ENCODE measurements at places on chromosomes 6 and 20. TPM values are rescaled to one million over a fixed set of nuclear protein-coding genes. Genes with fewer than 3 reads are reported as not detected.

Gene RFX6
- 0.11 TPM for total RNA-seq

Gene EPPIN
- 0.23 TPM for total RNA-seq

Gene MUCL3
- 0.21 TPM for total RNA-seq

Gene CST5
- total RNA-seq, result not detected

Gene C20orf204
- 2.1 TPM for total RNA-seq

Gene MACROD2
- 3.5 TPM for total RNA-seq

GRCh38 chr6:23656255-23657194 is 469.5 kb upstream of the NRSN1 start:
- H3K4me1 ChIP-seq, result peaks cover 20% of the 10 kb centered on the region
- DNase-seq, result no peak
- H3K36me3 ChIP-seq, result no peaks in the 10 kb centered on the region
- no peaks in the 10 kb centered on the region for H3K27me3 ChIP-seq
- H3K4me3 ChIP-seq, result no peak overlapping the region
- no peak overlapping the region for H3K27ac ChIP-seq

- DNase-seq, result no peak
- peaks cover 3% of the 10 kb centered on the region for H3K4me1 ChIP-seq
- H3K36me3 ChIP-seq, result 0 out of 2 replicates have a peak, but pooled peaks cover 2% of the 10 kb centered on the region
- no peak overlapping the region for H3K4me3 ChIP-seq
These were observed 12.8 kb downstream of the ME1 start for GRCh38 chr6:83417880-83418663.

- no peaks in the 10 kb centered on the region for H3K36me3 ChIP-seq
- H3K4me3 ChIP-seq, result no peak overlapping the region
- no peaks in the 10 kb centered on the region for H3K27me3 ChIP-seq
- H3K27ac ChIP-seq, result no peak overlapping the region
- no peak for DNase-seq
These were observed 182.5 kb downstream of the GMPR start for GRCh38 chr6:16420715-16421461.

DNA sequence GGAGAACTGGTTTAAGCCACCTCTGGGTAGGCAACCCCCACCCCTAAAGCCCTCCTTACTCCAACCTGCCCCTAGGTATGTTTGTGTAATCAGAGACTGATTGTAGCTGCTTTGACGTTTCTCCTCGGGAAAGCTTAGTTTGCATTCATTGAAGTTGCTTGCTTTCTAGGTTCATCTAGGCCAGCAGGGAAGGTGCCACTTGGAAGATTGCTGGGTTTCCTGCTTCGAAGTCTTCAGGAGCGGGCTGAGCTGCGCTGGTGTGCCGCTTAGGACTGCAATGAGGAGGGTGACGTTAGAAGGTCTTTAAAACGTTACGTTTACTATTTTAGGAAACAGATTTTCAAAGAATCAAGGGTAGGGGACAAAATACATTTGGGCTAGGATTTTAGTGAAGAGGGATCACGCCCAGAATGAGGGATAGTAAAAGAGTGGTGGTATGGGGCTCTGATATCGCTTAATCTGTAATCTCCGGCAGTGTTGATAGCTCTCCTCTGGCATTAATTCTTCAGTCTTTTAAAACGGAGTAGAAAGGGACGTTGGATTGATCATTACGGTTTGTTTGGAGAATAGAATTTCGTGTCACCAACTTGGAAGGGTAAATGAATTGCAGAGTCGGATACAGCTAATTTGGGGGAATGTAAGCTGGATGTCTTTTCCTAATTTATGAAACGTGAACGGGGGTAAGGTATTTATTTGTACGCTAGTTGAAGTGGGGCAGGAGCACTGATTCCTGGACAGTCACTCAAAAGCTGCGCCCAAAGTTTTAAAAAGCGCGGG is 92.6 kb upstream of the PRDM1 start:
- no peak overlapping the region for H3K27ac ChIP-seq
- H3K27me3 ChIP-seq, result peaks cover 100% of the 10 kb centered on the region

DNA sequence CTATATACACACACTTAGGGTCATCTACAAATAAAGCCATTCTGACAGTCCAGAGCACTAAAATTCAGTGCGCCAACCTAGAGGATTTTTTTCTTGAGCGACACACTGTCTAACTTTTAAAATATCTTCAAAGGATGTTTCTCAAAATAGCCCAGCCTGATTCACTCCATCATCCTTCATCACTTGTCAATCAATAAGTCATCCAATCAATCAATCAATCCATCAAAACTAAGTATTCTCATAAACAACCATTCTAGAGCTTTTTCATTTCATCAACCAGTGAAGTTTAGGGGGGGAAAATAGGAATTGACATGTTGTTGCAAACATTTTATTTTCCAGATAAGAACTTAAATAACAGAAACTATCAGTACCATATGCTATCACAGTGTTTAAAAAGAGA is 183.2 kb downstream of the HDGFL1 start:
- no peaks in the 10 kb centered on the region for H3K36me3 ChIP-seq
- H3K27ac ChIP-seq, result no peak overlapping the region
- no peaks in the 10 kb centered on the region for H3K27me3 ChIP-seq
- DNase-seq, result no peak

DNA sequence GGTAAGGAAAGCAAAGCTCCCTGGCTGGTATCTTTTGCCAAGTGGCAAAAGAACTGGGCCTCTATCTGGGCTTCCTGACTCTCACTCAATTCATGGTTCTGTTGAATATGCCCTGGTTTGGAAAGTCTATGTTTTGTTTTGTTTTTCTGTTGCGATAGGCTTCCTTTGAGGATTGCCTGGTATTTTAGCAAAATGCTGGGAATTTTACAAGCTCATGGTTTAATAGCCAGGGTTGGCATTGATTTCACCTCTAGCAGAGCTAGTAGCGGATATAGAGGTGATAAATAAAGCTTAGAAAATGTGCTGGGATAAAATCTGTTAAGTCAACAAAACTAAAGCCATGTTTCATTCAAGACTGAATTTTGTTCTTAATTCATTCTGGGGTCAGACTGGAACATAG is 109.9 kb downstream of the RNF144B start:
- DNase-seq, result no peak
- 0 out of 2 replicates have a peak, but pooled peaks cover 3% of the 10 kb centered on the region for H3K4me1 ChIP-seq
- H3K27me3 ChIP-seq, result no peaks in the 10 kb centered on the region
- no peak overlapping the region for H3K27ac ChIP-seq
- no peak overlapping the region for H3K4me3 ChIP-seq
- H3K36me3 ChIP-seq, result no peaks in the 10 kb centered on the region

DNA sequence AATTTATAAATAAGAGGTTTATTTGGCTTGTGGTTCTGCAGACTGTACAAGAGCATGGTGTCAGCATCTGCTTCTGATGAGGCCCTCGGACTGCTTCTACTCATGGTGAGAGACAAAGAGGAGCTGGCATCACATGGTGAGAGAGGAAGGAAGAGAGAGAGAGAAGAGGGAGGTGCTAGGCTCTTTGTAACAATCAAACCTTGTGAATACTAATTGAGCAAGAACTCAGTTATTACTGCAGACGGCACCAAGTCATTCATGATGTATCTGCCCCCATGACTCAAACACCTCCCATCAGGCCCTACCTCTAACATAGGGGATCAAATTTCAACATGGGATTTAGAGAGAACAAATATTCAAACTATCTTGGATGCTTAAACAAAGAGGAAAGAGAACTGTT is 6.3 kb upstream of the SIRPG start:
- H3K27me3 ChIP-seq, result peaks cover 6% of the 10 kb centered on the region
- H3K4me3 ChIP-seq, result no peak overlapping the region
- H3K27ac ChIP-seq, result no peak overlapping the region
- H3K4me1 ChIP-seq, result peaks cover 9% of the 10 kb centered on the region

GRCh38 chr6:162119341-162119740 is 608.2 kb downstream of the PRKN start:
- no peak overlapping the region for H3K4me3 ChIP-seq
- peaks cover 5% of the 10 kb centered on the region for H3K4me1 ChIP-seq
- no peak overlapping the region for H3K27ac ChIP-seq
- DNase-seq, result no peak
- H3K27me3 ChIP-seq, result no peaks in the 10 kb centered on the region

DNA sequence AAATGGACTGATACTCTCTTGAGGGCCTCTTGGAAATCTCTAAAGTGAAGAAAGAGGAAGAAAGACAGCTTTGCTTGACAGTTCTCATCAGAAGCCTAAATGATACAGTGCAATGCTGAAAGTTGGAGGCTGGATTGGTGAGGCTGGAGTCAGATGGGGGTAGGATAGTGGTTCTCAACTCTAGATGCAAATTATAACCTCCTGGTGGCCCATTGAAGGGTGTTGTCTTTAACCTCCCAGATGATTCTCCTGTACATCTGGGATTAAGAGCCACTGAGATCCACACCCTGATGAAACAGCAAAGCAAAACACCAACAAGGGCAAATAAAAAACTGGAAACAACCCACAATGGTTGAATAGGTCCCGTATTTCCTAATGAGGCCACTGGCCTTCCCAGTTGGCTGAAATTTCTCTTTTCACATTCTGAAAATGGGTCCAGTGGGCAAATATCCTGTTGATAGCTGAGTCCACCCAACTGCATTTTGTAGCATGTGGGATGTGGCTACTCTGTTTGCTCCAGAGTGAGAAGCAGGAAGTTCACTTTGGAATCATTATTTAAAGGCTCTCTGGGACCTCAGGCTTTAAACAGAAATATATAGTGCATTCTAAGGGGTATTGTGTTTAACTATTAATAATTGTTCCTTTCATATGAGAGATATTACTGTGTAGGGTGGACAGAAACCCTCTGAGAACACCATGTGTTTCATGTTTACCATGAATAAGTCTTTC is 208.1 kb downstream of the SOX4 start:
- H3K27me3 ChIP-seq, result no peaks in the 10 kb centered on the region
- H3K36me3 ChIP-seq, result peaks cover 33% of the 10 kb centered on the region
- H3K27ac ChIP-seq, result no peak overlapping the region
- no peak for DNase-seq
- H3K4me1 ChIP-seq, result peaks cover 38% of the 10 kb centered on the region

DNA sequence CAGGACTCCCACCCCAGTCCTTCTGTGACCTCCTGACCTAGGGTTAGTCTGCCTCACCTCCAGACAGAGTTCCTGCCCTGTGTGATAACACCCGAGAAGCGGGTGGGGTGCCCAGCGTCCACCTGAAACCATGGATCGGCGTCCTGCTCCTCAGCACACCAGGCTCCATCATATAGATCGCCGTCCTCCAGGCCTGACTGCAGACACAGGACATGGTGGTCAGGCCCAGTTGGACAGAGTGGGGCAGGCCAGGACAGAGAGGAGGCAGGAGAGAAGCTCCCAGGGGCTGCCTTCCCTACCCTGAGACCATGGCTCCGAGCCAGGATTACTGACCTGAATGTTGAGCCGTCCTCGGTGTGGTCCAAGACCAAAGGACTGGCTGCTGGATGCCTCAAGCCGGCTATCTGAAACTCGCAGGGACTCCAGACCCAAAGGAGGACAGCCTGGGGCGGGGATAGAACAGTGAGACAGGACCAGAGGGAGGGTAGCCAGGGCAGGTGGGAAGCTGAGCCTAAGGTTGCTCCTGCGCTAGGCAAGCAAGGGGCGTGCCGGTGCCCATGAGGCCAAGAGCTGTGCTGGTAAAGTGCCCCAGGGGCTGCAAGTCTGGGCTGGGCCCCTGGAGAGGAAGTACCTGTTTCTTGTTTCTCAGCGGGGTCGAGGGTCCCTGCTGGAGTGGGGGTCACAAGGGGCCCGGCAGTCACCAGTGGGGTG is 2.2 kb downstream of the CPXM1 start:
- peaks cover 22% of the 10 kb centered on the region for H3K36me3 ChIP-seq
- peaks cover 25% of the 10 kb centered on the region for H3K4me1 ChIP-seq
- no peak for DNase-seq
- peaks cover 32% of the 10 kb centered on the region for H3K27me3 ChIP-seq
- no peak overlapping the region for H3K4me3 ChIP-seq
- no peak overlapping the region for H3K27ac ChIP-seq

DNA sequence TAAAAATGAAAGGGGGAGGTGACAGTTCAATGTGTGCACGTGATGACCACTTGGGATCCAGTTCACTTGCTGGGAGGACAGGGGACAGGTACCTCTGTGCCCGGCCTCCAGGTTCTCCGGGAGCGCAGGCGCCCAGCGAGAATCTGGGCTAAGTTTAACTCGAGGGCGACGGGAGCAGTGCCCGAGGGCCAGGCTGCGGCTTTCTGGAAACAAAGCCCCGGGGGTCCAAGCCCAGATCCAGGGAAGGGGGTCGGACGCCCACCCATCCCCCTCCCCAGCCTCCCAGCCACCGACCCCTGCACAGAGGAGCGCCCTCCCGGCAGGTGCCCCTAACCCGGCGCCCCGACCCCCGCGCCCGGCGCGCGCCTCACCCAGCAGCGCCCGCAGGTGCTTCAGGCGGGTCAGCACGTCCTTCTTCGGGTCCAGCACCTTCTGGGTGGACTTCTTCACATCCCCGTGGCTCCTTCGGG is 405 bp downstream of the RALGAPA2 start:
- H3K27me3 ChIP-seq, result no peaks in the 10 kb centered on the region
- H3K27ac ChIP-seq, result no peak overlapping the region
- no peaks in the 10 kb centered on the region for H3K36me3 ChIP-seq

GRCh38 chr6:144177726-144178125 is 27.4 kb downstream of the STX11 start:
- no peaks in the 10 kb centered on the region for H3K27me3 ChIP-seq
- no peak for DNase-seq
- no peak overlapping the region for H3K27ac ChIP-seq
- no peak overlapping the region for H3K4me3 ChIP-seq
- no peaks in the 10 kb centered on the region for H3K36me3 ChIP-seq
- H3K4me1 ChIP-seq, result no peaks in the 10 kb centered on the region

GRCh38 chr6:137798846-137799245 is 68.2 kb upstream of the TNFAIP3 start:
- H3K4me1 ChIP-seq, result peaks cover 6% of the 10 kb centered on the region
- H3K4me3 ChIP-seq, result no peak overlapping the region
- H3K27ac ChIP-seq, result no peak overlapping the region
- no peaks in the 10 kb centered on the region for H3K27me3 ChIP-seq
- DNase-seq, result no peak

- H3K27ac ChIP-seq, result no peak overlapping the region
- no peaks in the 10 kb centered on the region for H3K27me3 ChIP-seq
- H3K36me3 ChIP-seq, result peaks cover 18% of the 10 kb centered on the region
- peaks cover 12% of the 10 kb centered on the region for H3K4me1 ChIP-seq
These were observed 433.2 kb downstream of the GRIK2 start for GRCh38 chr6:101826678-101827077.

GRCh38 chr6:156777577-156778453 is 637 bp downstream of the ARID1B start:
- peak overlapping the region; percentile 76 for H3K4me3 ChIP-seq
- H3K27ac ChIP-seq, result peak overlapping the region; percentile 74
- no peaks in the 10 kb centered on the region for H3K27me3 ChIP-seq

DNA sequence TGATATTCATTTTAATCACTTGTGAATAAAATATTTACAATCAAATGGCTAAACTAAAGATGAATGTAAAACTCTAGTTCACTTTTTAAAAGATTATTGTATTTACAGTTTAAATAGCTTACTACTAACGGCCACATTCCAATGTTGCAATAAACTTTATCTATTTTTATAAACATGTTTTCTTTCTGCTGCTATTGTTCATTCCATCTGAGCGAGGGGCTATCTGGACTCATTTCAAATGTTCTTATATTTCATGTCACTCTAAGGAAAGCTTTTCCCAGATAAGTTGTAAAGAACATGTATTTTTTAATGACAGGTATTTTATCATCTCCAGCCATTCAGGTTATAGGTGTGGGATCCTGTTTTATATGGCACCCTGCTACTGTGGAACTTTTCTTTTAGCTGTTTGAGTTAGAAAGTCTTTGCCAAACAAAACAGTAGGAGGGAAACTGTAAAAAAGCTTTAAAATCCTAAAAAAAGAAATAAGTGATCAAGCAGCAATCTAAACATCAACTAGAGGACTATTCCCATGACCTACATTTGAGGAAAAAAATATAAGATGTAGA is 42.5 kb downstream of the HMGCLL1 start:
- no peak overlapping the region for H3K27ac ChIP-seq
- H3K27me3 ChIP-seq, result no peaks in the 10 kb centered on the region
- H3K36me3 ChIP-seq, result no peaks in the 10 kb centered on the region
- H3K4me1 ChIP-seq, result no peaks in the 10 kb centered on the region

GRCh38 chr6:167695831-167696230 is 130.9 kb upstream of the AFDN start:
- H3K36me3 ChIP-seq, result peaks cover 2% of the 10 kb centered on the region
- H3K27me3 ChIP-seq, result 0 out of 2 replicates have a peak, but pooled peaks cover 2% of the 10 kb centered on the region
- H3K4me3 ChIP-seq, result no peak overlapping the region
- no peak for DNase-seq
- no peak overlapping the region for H3K27ac ChIP-seq
